T-helper 17 cell (primary cell): ENCODE measurements at places on chromosomes 4 and X.

GRCh38 chr4:108280072-108280471 is 111.3 kb upstream of the LEF1 start:
- no peak for DNase-seq

- no peak for DNase-seq
Measured at GRCh38 chrX:123322536-123322935, 138.5 kb downstream of the GRIA3 start.

DNA sequence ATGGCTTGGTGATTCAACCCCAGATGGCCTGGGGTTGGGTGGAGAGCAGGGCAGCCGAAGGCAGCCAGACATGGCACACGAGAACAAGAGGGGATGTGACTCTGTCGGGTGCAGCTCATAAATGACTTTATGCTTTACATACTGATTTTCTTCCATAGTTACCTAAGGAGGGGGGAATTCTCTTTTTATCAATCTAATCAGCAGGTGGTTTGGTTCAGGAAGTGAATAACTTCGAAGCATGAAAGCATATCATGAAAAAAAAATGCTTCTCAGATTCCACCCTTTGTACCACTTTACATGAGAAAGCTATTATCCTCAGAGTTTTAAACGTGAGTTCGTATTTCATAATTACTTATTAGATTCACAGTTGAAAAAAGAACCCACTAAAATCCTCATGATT is 908.9 kb upstream of the LCORL start:
- no peak for DNase-seq

DNA sequence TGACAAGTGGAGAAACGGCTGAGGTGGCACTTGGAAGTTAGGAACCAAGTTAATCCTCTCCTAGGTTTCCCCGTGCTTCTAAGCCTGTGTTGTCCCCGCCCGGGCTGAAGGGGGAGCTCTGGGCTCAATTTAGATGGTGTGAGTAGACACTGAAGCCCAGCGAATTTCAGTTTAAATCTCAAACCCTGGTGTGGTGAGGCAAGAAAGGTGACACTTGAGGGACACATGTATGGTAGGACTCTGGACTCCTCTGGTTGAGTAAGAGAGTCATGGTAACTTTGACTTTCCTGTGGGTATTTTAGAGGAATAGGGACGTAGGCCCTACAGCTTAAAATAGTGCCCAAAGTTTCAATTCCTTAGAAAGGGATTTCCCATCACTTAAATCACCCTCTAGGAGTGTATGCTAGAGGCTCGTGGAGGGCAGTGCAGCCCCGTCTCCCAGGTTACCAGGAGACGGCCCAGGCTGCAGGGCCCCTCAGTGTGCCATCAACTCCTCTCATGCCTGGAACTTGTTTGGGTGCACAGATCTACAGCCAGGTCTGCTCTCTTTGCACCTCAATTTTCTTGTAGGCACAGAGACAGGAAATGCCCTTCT is 24.0 kb downstream of the HAND2 start:
- DNase-seq: no peak

DNA sequence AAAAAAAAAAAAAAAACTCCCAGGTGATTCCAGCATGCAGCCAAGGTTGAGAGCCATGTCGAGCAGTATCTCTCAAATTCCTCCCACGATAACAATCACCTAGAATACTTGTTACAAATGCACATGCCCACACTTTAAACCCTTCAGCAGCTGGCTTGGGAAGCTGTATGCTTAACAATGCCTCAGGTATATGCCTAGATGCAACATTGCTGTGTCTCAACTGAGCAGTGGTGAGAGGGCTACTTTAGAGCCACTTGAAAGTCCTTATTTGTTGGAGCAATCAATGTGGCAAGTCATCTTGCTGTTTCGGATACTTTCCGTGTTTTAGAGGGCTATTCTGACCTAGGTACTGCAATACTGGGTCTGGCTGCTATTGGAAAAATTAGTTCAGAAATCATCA is 487.4 kb downstream of the INPP4B start:
- DNase-seq: no peak

DNA sequence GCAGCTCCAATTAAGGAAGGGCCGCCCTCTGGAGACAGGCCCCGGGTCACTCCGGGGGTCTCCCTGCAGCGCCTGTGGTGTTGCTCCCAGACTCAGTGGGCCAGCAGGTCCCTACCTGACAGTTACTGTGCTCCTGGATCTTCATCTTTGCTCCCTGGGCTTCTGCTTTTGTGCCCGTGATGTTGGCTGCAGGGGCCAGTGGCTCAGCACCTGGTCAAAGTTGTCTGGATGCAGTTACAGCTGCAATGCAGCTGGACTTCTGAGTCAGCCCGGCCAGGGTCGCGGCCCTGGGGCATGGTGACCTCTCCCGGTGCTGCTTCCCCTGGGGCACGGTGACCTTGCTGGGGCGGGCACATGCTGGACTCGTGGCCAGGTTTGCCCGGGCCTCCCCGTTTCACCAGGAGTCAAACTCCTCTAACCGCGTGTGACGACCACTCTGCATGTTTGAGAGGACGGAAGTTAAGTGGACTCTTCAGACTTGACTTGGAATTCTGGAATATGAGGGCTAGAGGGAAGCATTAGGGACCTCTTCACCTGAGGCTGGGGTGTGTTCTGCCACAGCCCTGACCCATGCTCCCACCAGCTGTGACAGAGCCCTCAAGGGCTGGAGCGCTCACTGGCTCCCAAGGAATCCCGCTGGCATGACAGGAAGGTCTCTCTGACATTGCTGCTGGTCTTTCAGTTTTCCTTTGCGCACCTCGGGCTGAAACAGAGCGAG is 3.7 kb downstream of the CTAG2 start:
- no peak for DNase-seq

DNA sequence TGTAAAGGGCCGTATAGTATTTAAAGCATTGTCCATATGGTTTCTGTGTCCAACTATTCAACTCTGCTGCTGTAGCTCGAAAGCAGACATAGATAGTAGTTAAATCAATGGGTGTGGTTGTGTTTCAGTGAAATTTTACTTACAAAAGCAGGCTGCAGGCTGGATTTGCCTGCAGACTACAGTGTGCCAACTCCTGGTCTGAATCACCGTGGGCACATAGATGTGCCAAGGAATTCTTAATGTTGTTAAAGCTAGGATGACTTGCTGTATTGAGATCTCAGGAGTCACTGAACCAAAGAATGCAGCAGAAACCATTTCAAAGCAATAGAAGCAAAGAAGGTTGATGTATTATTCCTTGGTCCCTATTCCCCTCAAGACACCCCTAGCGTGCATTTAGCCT is 379.0 kb downstream of the STIM2 start:
- DNase-seq: no peak

GRCh38 chrX:38570396-38570795 is 9.1 kb downstream of the TSPAN7 start:
- no peak for DNase-seq
